NCI-H1417 treated with DMSO at 0.1 percent for 48 hours (cell line): ENCODE measurements at places on chromosomes 3 and 15.

DNA sequence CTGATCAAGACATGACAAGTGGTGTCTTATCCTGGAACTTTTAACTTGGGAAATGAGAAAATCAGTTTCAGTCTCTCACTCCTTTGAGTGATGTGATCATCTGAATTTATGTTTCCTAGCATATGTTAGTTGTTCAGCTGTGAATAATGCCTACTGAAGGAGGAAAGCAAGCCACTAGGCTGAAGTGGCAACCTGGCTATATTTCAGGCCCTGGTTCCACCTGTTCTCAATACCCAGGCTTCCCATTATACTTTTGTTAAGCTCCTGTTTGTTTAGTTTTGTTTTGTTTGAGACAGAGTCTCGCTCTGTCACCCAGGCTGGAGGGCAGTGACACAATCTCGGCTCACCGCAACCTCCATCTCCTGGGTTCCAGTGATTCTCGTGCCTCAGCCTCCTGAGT lies 243.8 kb downstream of the ALCAM start:
- no peak for DNase-seq

DNA sequence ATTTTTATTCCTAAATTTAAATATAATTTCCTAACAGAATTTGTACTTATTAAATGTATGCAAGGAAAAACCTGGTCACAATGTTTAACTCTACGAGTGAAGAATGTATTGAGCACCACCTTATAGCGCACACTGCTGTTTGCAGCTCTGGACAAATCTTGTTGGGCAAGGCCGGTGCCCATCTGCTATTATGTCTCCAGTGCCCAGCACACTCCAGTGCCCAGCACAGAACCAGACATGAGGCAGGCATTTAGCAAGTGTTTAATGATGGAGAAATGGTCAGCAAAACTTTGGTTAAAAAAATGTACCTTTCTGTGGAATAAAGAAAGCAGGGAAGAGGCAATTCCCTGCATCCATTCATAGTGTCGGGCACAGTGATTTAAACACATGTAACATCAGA lies 254.7 kb upstream of the TRIM42 start:
- DNase-seq = no peak

GRCh38 chr15:27846722-27847395 lies 252.3 kb downstream of the OCA2 start:
- no peak for DNase-seq

DNA sequence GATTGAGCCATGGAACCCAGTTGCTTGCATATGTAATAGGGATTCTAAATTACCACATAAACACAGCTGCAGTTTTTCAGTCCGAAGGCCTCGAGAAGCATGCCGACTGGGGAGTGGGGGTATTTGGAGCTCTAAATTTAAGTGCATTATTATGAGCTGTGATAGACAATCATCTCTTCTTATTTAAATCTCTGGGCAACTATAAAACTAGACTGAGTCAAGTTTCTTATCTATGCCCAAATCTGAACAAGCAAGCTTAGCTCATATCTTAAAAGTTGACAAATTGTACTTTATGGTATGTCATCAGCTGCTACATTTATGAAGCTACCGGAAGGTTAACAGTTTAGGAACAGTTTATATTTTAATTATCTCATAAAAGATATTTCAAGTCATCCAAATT lies 19.5 kb upstream of the THRB start:
- DNase-seq = no peak

GRCh38 chr3:50327129-50327528 lies 894 bp downstream of the TUSC2 start:
- no peak for DNase-seq

DNA sequence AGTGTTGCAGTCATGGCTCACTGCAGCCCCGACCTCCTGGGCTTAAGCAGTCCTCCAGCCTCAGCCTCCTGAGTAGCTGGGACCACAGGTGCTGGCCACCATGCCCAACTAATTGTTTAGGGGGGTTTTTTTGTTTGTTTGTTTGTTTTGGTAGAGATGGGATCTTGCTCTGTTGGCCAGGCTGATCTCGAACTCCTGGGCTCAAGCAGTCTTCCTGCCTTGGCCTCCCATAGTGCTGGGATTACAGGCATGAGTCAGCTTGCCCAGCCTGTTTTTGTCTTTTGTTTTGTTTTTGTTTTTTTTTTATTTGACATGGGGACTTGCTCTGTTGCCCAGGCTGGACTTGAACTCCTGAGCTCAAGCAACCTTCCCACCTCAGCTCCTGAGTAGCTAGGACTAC lies 17.4 kb downstream of the NDUFB5 start:
- no peak for DNase-seq

DNA sequence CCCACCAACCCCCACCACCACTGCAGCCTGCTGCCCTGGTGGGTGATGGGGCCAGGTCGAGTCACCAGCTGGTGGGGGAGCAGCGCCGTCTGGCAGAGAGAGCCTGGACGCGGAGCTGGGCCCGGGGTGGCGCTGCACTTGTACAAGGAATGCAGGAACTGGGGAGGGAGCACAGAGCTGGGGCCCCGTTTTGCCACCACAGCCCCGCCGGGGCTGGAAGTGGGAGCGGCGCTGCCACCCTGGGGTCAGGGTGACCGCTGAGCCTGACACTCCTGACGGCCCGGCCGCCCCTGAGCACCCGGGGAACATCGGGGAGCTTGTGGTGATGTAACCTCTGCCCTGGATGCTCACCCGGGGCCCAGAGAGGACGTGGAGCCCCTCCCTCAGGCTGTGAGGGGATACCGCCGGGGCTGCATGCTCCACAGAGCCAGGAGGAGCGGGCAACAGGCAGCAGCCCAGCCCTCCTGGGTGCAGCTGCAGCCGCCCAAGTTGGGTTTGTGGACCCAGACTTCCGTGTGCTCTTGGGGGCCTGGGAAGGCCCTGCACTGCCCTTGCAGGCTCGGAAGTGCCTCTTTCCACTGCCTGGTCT lies 32.6 kb upstream of the IREB2 start:
- DNase-seq = no peak
